Upper lobe of right lung (tissue), 1 donor: ENCODE measurements at places on chromosomes 12 and 14.

- no peak for DNase-seq
These were observed 9.2 kb downstream of the NDUFA12 start for GRCh38 chr12:94994312-94994711.

DNA sequence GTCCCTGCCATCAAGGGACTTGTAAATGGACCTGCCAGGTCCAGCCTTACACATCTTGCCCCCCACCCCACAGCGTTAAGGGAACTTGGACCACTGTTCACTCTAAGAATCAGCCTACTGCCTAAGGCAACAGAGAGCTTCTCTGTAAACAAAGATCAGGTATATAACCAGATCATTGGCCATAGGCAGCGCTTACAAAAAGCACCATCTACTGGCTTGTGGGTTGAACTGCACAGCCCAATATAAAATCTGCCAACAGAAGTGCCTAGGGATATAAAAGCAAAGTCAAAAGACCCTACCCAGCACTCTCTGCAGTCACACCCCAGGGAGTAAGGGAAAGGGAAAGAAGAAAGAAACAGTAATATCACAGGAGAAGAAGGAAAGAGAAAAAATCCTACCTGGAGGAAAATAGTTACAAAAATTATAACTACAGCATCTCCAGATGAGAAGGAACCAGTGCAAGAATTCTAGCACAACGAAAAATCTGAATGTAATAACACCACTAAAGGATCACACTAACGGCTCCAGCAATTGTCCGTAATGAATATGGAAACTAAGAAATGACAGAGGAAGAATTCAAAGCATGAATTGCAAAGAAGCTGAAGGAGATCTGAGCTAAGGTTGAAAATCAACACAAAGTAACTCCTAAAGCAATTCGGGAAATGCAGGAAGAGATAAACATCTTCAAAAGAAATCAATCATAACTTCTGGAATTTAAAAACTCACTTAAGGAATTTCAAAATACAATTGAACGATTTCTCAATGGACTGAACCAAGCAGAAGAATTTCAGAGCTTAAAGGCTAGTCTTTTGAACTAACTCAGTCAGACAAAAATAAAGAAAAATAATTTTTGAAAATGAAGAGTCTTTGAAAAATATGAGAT lies 95.2 kb upstream of the PCED1B start:
- DNase-seq = no peak

DNA sequence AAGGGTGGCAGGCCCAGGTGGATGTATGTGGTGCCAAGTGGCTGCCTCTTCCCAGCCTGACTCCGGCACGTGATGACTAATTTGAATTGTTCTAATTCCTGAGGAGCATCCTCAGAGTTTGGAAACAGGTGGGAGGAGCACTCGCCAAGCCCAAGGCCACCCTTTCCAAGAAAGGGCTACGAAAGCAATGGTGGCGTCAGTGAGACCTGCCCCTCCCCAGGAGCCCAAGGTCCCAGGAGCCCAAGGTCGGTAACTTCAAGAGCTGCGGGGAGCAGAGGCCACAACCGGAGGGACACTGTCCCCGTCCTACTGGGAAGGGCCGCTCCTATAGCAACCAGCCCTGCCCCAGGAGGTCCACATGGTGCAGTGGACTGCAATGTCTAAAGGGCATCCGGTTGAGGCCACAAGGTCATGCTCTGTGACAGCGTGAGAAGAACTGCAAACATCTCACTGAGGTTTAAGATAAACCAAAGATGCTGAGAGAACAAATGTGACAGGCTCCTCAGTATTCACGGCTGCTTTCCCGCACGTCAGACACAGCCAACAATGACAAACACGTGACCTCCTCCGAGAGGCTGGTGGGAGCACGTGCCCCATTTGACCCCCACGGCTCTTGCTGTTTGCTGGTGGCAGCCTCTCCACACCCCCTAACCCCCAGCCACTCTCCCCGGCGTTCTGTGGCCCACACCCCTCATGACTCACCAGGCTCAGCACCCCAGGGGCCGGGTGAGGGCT lies 79.6 kb downstream of the ITPK1 start:
- no peak for DNase-seq

DNA sequence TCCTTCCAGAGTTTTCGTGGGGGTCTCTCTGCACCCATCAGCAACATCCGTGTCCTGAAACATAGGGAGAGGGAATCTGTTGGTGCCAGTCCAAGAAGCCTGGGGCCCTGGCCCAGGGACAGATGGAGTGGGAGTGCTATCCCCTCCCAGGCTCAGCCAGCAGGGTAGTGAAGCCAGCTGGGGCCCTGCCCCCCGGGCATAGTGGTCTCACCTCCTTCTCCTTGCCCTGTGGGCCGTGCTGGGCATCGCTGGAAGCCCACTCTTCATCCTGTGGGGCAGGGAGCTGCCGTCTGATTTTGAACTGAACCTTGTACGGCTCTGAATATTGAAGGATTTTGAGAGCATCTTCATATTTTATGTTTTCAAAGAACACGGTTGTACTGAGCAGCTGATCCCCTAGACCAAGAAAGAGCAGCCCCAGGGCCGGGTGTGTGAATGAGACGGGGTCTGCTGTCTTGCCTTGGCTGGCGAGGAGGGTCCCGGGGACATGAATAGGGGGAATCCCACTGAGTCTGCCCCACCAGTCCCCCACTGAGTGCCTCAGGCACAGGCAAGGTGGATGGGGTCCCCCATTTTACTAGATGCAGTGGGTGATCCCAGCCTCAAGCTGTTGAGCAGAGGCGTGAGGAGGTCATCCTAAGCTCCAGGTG lies 23.3 kb downstream of the AHNAK2 start:
- DNase-seq = no peak

DNA sequence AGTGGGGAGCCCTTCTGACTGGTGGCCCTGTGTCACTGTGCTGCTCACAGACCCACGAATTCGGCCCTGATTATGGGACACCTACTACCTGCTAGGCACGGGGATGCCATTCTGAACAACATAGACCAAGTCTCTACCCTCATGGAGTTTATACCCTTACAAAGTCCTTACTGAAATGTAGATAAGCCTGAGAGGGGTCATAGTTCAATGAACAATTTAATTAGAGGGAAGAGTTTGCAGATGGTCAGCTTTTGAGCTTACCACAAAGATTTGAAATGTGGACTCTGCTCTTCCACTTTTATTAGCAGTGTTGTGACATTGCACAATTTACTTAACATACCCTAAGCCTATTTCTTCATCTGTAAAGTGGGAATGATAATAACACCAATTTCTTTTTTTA lies 161.1 kb downstream of the MYRFL start:
- DNase-seq = no peak

DNA sequence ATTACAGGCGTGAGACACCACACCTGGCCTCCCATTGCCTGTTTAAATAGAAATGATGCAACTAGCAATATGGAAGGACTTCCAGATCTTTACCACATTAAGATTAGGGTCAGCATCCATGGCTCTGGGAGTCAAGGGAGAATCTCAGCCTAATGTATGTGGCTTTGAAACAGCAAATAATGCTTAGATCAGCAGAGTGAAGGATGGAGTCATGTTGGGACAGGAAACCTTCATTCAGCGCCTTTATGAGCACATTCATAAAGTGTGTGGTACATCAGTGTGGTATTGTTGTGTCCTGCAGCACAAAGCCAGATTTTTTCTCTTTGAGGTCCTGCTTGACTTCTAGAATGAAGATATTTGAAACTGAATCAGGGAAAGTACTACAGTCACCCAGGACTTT lies 15.3 kb upstream of the SPSB2 start:
- DNase-seq = no peak
